ENCODE measurements at places on chromosomes 2 and 18.

GRCh38 chr2:52423111-52423510 lies 1344.5 kb upstream of the CHAC2 start:
- DNase-seq: no peak
- H3K4me3 ChIP-seq: no peak overlapping the region
- H3K27ac ChIP-seq: no peak overlapping the region
- no peaks in the 10 kb centered on the region for H3K36me3 ChIP-seq
- H3K27me3 ChIP-seq: no peaks in the 10 kb centered on the region

DNA sequence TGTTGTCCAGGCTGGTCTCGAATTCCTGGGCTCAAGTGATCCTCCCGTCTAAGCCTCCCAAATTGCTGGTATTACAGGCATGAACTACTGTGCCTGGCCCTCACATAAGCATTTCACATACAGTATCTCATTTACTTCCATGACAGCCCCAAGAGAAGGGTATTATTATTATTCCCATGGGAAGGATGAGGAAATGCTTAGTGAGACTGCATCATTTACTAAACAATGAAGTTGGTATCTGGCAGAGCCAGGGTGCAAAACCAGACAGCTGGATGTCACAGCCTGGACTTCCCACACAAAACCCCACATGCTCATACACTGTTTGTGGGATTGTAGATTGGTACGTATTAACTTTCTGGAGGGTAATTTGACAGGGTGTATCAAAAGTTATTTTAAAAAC lies 29.9 kb downstream of the DAPL1 start:
- peaks cover 60% of the 10 kb centered on the region for H3K4me1 ChIP-seq
- DNase-seq: no peak
- no peaks in the 10 kb centered on the region for H3K36me3 ChIP-seq
- no peak overlapping the region for H3K4me3 ChIP-seq

DNA sequence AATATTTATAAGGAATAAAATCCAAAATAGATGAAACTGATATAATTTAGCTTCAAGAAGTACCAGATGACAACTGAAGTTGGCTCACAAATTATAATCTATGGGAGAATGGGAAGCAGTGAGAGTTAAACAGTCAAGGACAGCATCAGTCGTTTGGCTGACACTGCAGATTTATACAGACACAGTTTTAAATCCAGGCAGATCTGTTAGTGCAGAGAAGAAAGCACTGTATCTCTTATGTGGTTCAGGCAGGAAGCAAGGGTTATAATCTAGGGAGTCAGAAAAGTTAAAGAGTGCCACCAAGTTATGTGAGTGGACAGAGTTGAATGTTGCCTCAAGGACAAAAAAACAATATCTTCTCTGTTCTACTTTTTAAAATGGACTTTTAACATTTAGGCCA lies 880.2 kb downstream of the TSN start:
- DNase-seq: no peak
- H3K27me3 ChIP-seq: no peaks in the 10 kb centered on the region
- no peaks in the 10 kb centered on the region for H3K36me3 ChIP-seq
- no peak overlapping the region for H3K27ac ChIP-seq
- no peak overlapping the region for H3K4me3 ChIP-seq
- H3K4me1 ChIP-seq: peaks cover 20% of the 10 kb centered on the region

DNA sequence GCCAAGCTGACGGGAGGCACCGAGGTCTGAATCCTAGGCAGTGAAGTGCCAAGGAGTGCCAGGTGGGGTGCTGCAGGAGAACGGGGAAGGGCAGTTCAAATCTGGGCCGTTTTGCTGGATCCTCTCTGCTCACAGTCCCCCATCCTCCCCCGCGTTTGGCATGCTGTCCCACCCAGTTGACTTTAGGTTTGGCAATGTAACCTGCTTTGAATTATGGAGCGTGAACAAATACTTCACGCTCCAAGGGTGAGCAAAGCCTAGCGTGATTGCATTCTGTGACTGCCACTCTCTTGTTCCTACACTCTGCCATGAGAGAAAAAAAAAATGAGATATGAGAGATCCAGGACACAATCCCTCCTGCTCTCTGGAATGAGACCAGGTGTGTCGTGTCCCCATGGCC lies 381.9 kb downstream of the ZNF516 start:
- H3K4me1 ChIP-seq: no peaks in the 10 kb centered on the region

DNA sequence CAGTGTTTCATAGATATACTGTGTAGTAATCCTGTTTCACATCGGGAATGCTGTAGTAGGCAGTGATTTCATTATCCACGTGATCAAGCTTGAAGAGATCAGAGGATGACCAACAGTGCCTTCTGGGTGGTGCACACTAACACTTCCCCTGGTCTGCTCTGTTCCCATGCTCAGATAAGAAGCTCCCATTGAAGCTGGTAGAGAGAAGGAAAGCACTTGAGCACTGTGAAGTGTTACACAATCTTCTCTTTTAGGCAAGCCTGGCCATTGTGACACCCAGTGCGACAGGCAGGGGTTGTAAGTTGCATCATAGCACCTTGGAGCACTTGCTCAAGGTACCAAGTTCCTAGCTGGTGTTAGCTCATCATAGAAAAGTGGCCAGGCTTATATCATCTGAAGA lies 30.6 kb upstream of the GPD2 start:
- H3K4me3 ChIP-seq: no peak overlapping the region
- DNase-seq: no peak

GRCh38 chr2:142588269-142588668 lies 289.2 kb upstream of the KYNU start:
- H3K27me3 ChIP-seq: no peaks in the 10 kb centered on the region
- DNase-seq: no peak
- peaks cover 43% of the 10 kb centered on the region for H3K4me1 ChIP-seq
- no peaks in the 10 kb centered on the region for H3K36me3 ChIP-seq
- H3K27ac ChIP-seq: no peak overlapping the region

GRCh38 chr2:85852937-85853498 lies 35.8 kb downstream of the ST3GAL5 start:
- H3K4me1 ChIP-seq: peaks cover 9% of the 10 kb centered on the region
- peak; percentile 62 for DNase-seq
- H3K36me3 ChIP-seq: peaks cover 27% of the 10 kb centered on the region
- no peak overlapping the region for H3K27ac ChIP-seq
- no peaks in the 10 kb centered on the region for H3K27me3 ChIP-seq

DNA sequence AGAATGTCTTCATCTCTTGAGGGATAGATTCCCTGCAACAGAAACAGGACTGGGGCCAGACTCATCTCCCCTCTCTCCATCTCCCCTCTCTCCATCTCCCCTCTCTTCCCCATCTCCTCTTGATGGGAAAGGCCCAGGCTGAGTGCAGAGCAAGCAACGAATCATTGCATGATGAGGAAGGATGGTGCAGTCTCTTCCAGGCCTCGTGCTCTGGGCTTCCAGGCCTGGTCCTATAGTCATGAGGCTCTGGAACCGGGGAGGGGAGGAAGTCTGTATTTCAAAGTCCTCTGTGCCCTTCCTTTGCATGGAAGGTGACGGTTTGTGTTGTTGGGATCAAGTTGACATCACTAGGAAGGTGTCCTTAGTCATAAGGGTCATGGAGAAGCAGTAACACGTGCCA lies 115.6 kb upstream of the NEDD4L start:
- peaks cover 18% of the 10 kb centered on the region for H3K4me1 ChIP-seq
- no peak overlapping the region for H3K27ac ChIP-seq
- H3K27me3 ChIP-seq: no peaks in the 10 kb centered on the region
- no peaks in the 10 kb centered on the region for H3K36me3 ChIP-seq
- DNase-seq: peak; percentile 40
- no peak overlapping the region for H3K4me3 ChIP-seq

GRCh38 chr2:18490901-18491300 lies 69.6 kb downstream of the RDH14 start:
- H3K36me3 ChIP-seq: no peaks in the 10 kb centered on the region
- DNase-seq: no peak
- peaks cover 28% of the 10 kb centered on the region for H3K27me3 ChIP-seq
- H3K4me1 ChIP-seq: peaks cover 1% of the 10 kb centered on the region

DNA sequence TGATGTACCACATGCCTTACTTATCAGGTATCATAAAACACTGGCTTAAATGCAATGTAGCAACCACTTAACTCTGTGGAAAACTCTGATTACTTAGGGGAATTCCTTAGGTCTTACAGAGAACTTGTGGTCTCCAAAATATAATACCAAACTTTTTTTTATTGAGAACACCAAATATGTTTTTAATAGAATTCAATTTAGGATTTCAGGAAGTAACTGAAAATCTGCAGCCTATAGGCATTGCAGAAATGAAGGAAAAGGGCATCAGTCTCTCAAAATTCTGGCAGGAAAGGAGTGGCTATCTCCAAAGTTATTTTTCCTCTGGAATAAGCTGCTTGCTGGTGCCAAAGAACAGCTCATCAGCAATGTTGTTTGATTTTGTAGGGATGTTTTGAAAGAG lies 105.3 kb upstream of the UGP2 start:
- H3K4me3 ChIP-seq: no peak overlapping the region
- no peak for DNase-seq
- H3K36me3 ChIP-seq: no peaks in the 10 kb centered on the region

- no peak overlapping the region for H3K4me3 ChIP-seq
- DNase-seq: no peak
- no peak overlapping the region for H3K27ac ChIP-seq
- H3K27me3 ChIP-seq: no peaks in the 10 kb centered on the region
Measured at GRCh38 chr2:210630873-210631560, 74.6 kb downstream of the CPS1 start.

GRCh38 chr18:80137137-80137536 lies 28.1 kb downstream of the ADNP2 start:
- peaks cover 43% of the 10 kb centered on the region for H3K36me3 ChIP-seq
- H3K4me1 ChIP-seq: no peaks in the 10 kb centered on the region
- DNase-seq: no peak
- no peaks in the 10 kb centered on the region for H3K27me3 ChIP-seq
- H3K4me3 ChIP-seq: no peak overlapping the region

- DNase-seq: no peak
- H3K4me3 ChIP-seq: no peak overlapping the region
- no peaks in the 10 kb centered on the region for H3K36me3 ChIP-seq
Measured at GRCh38 chr2:10709290-10709939, 12.0 kb upstream of the ATP6V1C2 start.

- H3K4me1 ChIP-seq: peaks cover 13% of the 10 kb centered on the region
- no peak overlapping the region for H3K4me3 ChIP-seq
- DNase-seq: no peak
- H3K27me3 ChIP-seq: peaks cover 6% of the 10 kb centered on the region
Measured at GRCh38 chr2:174752403-174753037, 11.8 kb downstream of the CHRNA1 start.

- H3K4me3 ChIP-seq: no peak overlapping the region
- H3K36me3 ChIP-seq: no peaks in the 10 kb centered on the region
- peaks cover under 1% of the 10 kb centered on the region for H3K27me3 ChIP-seq
- H3K4me1 ChIP-seq: no peaks in the 10 kb centered on the region
- H3K27ac ChIP-seq: no peak overlapping the region
- DNase-seq: no peak
Measured at GRCh38 chr2:98985905-98986666, 50.1 kb upstream of the CRACDL start.

DNA sequence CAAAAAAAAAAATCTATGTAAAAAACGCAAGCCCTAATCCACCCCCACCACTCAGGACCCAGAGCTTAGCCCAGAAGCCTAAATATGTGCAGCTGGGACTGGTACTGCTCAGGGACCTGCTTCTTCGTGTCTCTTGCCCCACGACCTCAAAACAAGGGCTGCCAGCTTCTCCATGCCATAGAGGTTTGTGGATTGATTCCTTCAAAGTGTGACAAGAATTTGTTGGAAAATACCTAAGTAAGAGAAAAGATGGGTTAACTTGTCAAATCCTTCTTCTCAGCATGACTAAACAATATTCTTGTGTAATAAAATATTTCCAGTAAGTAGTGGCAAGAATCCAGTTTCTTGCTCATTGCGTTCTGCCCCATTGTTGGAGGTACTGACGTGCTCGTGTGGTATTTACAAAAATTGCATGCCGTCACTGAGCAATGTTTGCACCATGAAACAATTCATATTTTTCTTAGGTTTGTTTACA lies 825 bp upstream of the SCYGR1 start:
- no peak for DNase-seq
- H3K36me3 ChIP-seq: no peaks in the 10 kb centered on the region
- no peak overlapping the region for H3K4me3 ChIP-seq
- H3K4me1 ChIP-seq: no peaks in the 10 kb centered on the region

DNA sequence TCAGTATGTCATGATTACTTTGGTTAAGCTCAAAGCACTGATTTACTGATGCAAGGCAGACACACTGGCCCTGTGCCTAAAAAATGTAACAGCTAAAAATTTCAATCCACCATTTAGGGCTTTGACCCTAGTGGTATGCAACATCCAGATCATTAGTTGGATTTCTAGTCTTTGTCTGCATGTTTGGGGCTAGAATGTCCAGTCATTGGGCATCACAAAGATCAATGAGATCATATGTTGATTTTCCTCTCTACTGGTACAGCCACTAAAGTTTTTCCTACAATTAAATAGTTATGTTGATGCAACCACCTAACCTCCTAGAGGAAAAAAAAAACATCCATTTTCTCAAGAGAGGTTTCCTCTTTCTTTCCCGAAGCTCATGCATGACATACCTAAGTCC lies 53.4 kb upstream of the REV1 start:
- H3K4me3 ChIP-seq: no peak overlapping the region
- no peaks in the 10 kb centered on the region for H3K27me3 ChIP-seq
- peaks cover 52% of the 10 kb centered on the region for H3K36me3 ChIP-seq

- no peak overlapping the region for H3K4me3 ChIP-seq
- no peak overlapping the region for H3K27ac ChIP-seq
- H3K27me3 ChIP-seq: no peaks in the 10 kb centered on the region
- H3K4me1 ChIP-seq: peaks cover 10% of the 10 kb centered on the region
- H3K36me3 ChIP-seq: no peaks in the 10 kb centered on the region
Measured at GRCh38 chr2:218363736-218364135, 7.1 kb downstream of the CATIP start.

- H3K36me3 ChIP-seq: no peaks in the 10 kb centered on the region
- no peak for DNase-seq
- H3K4me1 ChIP-seq: peaks cover 18% of the 10 kb centered on the region
Measured at GRCh38 chr2:241545106-241545505, 13.4 kb upstream of the BOK start.

- H3K4me3 ChIP-seq: peak overlapping the region; percentile 73
- no peaks in the 10 kb centered on the region for H3K27me3 ChIP-seq
Measured at GRCh38 chr2:101152272-101153076, 1.3 kb upstream of the TBC1D8 start.

- no peak overlapping the region for H3K4me3 ChIP-seq
- H3K27ac ChIP-seq: no peak overlapping the region
- peaks cover 21% of the 10 kb centered on the region for H3K36me3 ChIP-seq
- H3K4me1 ChIP-seq: peaks cover 13% of the 10 kb centered on the region
- DNase-seq: no peak
Measured at GRCh38 chr18:10872304-10872703, 277.1 kb downstream of the PIEZO2 start.

DNA sequence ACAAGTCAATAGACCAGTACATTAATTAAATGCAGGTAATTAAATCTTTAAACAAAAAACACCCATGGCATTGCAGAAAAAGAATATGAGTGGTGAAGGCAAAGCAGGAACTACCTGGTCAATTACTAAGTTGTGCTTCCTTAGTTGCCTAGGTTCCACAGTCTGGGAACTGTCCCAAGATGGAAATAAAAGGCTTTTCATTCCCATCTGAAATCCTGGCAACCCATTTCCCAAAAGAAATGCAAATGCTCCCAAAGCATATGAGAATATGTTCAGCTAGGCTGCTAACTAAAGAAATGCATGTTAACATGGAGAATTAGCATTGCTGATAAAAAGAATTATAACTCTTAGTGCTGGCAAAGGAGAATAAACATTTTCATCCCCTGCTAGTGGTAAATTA lies 177.8 kb downstream of the TMEM163 start:
- no peaks in the 10 kb centered on the region for H3K4me1 ChIP-seq
- H3K4me3 ChIP-seq: no peak overlapping the region

Data from osteocyte (in vitro differentiated cells).